ENCODE measurements at places on chromosomes 11 and 22.

- no peak for DNase-seq
Observed at GRCh38 chr11:128716661-128717210, 22.9 kb downstream of the FLI1 start.

DNA sequence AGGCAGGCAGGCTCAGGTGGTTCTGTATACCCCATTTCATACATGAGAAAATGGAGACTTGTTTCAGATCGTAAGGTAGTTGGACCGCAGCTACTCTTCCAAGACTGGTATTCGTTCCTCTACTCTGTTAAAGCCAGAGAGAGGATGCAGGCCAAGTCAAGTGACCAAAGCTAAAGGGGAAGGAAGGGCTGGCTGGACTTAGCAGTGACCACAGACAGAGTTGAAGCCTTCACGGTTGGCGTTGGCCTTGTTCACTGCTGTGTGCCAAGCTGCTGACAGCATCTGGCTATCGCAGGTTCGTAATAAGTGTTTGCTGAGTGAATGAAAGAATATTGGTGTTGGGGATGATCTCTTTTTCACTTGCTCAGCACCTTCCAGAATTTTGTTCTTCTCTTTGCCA is 64.2 kb downstream of the PTPRJ start:
- DNase-seq = no peak

DNA sequence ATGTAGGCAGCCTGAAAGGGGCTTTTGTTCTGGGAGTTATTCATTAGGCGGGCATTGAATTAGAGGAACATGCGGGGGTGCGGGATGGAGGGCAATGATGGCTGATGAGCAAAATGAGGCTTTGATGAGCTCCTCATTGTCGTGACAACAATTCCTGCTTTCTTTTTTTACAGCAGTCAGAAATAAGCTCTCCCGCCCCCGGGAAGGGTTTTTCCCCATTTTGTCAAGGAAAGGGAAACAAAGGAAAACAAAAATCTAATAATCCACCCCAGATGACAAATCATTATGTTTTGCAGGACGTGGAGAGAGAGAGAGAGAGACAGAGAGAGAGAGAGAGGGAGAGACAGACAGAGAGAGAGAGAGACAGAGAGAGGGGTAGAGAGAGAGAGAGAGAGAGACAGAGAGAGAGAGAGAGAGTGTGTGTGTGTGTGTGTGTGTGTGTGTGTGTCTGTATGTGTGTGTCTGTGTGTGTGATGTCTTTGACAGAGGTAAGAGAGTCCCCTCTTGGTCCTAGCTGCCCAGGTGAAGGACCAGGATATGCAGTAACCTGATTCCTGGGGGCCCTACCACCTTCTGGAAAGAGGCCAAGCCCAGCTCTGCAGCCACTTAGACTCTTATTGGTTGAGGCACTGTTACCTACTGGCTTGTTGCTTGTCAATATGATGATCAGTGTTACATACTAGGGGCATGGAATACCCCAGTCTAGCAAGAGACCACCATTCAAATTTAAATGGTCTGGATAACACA is 46.7 kb upstream of the PARVA start:
- peak; percentile 35 for DNase-seq

- no peak for DNase-seq
Observed at GRCh38 chr11:106091480-106092123, 14.1 kb downstream of the AASDHPPT start.

DNA sequence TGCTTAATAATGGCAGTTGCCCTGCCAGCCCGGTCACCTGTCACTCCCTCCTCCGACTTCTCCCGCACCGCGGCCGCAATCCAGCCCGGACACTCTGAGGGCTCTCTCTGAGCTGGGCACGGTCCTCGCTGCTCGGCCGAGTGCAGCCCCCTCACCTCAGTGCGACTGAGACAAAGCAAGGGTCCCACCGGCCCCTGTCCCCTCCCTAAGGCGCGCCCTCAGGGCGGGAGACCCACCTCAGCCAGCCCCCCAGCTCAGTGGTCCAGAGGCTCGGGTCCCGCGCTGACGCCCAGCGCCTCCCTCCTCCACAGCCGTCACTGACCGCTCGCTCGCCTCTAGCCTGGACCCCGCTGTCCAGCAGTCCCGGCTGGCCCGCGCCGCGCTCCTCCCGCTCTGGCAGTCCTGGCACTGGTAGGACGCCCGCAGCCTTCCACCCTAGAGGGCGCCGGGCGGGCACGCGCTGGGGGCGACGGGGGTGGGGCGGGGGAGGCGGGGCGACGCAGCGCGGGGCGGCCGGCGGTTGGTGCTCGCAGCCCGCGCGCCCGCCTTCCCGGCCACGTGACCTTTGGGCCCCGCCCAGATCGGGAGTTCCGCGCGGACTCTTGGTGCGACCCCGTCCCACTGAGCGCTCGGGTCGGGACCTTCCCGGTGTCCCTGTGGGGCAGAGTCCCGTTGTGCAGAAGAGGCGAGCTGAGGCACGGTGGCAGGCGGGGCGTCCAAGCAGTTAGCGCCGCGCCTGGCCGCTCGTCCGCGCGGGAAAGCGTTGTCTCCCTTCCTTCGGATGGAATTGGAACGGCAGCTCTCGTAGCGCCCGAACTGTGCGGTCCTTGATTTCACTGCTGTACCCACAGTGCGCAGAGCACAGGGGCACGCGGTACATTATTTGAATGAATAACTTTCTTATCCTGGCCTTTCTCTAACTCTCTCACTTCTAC is 7.8 kb upstream of the L3MBTL2 start:
- DNase-seq = peak; percentile 81

- DNase-seq = no peak
Observed at GRCh38 chr22:37144180-37144554, 5.5 kb downstream of the IL2RB start.

DNA sequence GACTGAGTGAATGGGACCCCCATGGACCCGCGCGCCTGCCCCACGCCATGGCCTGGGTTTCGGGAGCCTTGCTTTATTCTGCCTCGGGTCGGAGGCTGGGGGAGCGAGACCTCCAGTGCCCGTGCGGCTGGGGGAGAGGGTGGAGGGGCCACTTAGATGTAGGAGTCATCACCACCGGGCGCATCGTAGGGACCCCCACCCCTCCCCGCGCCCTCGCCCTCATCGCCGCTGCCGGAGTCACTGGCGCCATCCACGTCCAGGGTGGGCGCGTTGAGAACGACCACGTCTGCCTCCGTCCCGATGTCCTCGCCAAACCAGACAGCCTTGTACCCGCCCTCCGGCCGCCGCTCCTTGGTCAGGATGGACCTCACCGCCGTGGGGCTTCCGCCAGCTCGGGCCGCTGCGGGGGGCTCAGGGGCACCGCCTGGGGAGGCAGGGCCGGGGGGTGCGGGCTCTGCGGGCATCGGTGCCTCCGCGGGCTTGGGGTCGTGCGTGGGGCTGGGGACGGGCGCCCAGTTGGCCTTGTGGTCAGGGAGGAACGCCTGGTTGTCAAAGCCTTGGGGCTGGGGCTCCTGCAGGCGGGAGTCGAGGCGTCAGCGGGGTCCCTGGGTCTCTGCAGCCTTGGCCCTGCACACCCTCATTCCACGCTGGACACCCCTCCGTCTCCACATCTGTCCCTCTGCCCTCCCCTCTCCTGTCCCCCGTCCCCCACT is 1.6 kb upstream of the IRF7 start:
- no peak for DNase-seq

DNA sequence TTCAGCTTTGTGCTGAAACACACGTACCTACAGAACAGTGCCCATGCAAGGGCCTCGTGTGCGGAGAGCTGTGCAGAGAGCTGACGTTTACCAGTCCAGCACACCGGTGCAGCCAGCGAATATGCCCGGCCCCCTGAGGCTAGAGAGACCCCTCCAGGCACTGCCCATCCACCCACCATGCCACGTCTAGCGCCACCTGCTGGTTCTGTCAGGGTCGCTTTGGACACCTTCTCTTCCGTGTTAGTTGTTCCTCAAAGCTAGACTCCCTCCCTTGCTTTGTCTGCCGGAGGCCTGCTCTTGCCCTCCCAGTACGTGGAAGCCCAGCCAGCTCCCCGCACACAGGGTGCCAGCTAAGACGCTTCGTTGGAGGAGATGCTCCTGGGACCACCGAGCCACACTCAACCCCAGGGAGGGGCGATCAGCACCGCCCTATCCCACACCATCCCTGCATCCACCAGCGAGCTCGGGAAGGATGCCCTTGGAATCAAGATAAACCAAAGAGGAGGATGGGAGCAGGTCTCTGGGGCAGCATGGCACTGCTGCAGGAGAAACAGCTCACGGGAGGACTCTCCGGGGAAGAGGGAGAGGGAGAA is 43.4 kb downstream of the CPT1A start:
- no peak for DNase-seq
